ENCODE measurements at places on chromosomes 7 and 10.
A peak's percentile ranks its signal among the peaks of the same experiment; 100 is the strongest.

GRCh38 chr10:43225787-43226153 lies 41.1 kb downstream of the RASGEF1A start:
- no peak for DNase-seq

- DNase-seq = peak; percentile 57
These were observed 512 bp upstream of the VIM start for GRCh38 chr10:17227367-17228090.

- DNase-seq = peak; percentile 97
These were observed 83.3 kb upstream of the MKLN1 start for GRCh38 chr7:131244259-131244852.

DNA sequence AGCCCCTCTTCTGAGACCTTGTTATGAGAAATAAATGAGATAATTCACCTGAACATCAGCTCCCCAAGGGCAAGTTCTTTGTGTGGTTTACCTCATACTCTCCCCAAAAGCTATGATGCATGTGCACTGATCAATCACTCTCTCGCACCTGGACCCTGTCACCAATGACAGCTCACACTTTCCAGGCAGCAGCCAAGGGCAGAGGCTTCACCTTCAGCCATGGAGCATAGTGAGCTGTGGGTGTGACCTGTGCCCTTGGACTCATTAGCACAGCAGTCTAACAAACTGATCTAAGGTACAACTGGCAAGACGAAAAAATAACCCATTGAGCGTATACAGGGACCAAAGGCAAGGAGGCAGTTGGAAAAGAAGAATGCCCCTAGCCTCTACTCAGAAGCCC lies 17.0 kb downstream of the PDE1C start:
- no peak for DNase-seq

- no peak for DNase-seq
These were observed 31.2 kb downstream of the LANCL2 start for GRCh38 chr7:55396233-55396785.

DNA sequence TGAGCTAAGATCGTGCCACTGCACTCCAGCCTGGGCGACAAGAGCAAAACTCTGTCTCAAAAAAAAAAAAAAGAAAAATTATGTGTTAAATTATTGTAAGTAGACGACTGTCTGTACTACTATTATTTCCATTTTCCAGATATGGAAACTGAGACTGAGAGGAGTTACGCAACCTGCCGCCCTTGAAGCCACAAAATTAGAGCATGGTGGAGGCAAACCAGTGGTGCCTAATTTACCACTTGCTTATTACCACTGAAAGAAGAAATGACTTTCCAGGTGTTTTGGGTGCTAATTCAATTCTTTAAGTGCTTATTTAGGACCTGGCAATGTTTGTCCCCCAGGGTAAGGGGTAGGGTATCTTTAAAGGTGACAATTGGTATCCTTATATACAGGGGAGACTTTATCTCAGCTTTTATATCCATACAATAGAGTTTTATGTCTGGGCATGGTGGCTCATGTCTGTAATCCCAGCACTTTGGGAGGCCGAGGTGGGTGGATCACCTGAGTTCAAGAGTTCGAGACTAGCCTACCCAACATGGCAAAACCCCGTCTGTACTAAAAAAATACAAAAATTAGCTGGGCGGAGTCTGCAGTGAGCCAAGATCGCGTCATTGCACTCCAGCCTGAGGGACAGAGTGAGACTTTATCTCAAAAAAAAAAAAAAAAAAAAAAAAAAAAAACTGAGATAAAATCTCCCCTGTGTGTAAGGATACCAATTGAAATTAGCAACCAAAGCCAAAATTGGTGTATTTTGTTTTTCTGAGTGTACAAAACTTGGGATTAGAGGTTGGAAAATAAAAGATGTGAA lies 16.6 kb upstream of the CAMK1D start:
- no peak for DNase-seq

GRCh38 chr10:70433581-70434280 lies 7.8 kb downstream of the NODAL start:
- peak; percentile 70 for DNase-seq

DNA sequence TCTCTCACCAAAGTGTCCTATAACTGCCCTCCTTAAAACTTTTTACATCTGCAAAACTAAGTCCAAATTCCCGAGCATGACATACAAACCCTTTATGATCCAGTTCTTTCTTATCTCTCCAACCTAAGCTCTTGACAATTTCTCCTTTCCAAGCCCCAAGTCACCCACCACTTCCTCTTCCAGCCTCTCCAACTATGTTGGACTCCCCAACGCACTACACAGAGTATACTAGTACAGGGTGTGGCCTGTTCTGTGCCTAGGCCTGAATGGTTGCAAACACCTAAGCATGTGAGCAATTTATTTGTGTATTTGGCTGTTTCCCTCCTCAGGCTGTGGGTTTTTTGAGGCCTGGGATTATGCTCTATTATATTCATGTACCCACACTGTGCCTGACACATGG lies 101.2 kb upstream of the APBB1IP start:
- DNase-seq = no peak

GRCh38 chr7:15602236-15602635 lies 40.4 kb upstream of the AGMO start:
- no peak for DNase-seq

GRCh38 chr10:97169063-97169462 lies 16.7 kb downstream of the SLIT1 start:
- DNase-seq = no peak

DNA sequence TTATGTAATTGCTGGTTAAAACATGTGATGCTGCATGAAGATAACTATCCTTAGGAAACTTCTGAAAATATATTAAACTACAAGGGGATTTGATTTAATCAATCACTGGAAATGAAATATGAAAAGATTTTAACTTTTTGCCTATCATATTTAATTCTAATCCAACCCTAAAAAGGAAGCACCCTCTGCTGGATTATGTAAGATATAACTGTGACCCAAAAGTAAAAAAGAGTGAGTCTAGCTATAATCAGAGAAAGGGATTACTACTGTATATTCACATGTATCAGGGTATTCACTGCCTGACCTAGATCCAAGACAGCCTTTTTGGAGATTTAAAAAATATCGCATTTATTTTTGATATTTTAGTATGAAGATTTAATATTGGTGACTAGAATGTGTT lies 295.5 kb downstream of the MDFIC start:
- peak; percentile 16 for DNase-seq

- DNase-seq = no peak
These were observed 30.8 kb upstream of the NKX6-2 start for GRCh38 chr10:132816718-132817117.

GRCh38 chr10:107540981-107541380 lies 376.5 kb upstream of the SORCS1 start:
- DNase-seq = no peak

DNA sequence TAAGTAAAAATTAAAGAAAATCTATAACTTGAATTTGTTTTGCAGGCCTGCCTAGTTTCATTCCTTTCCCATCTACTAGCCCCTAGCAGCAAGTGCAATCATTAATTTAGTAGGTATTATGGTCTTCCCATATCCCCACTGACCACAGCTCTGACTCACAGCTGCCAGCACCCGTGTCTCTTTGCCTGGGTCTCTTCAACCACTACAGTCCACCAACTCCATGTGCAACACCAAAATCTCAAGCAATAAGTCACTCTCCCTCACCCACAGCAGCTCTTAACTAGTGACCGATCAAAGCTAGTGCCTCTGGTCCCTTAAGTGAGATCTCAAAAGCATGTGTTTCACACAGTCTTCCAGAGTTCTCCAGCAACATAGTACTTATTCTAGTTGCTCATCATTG lies 26.0 kb upstream of the THSD7A start:
- no peak for DNase-seq

DNA sequence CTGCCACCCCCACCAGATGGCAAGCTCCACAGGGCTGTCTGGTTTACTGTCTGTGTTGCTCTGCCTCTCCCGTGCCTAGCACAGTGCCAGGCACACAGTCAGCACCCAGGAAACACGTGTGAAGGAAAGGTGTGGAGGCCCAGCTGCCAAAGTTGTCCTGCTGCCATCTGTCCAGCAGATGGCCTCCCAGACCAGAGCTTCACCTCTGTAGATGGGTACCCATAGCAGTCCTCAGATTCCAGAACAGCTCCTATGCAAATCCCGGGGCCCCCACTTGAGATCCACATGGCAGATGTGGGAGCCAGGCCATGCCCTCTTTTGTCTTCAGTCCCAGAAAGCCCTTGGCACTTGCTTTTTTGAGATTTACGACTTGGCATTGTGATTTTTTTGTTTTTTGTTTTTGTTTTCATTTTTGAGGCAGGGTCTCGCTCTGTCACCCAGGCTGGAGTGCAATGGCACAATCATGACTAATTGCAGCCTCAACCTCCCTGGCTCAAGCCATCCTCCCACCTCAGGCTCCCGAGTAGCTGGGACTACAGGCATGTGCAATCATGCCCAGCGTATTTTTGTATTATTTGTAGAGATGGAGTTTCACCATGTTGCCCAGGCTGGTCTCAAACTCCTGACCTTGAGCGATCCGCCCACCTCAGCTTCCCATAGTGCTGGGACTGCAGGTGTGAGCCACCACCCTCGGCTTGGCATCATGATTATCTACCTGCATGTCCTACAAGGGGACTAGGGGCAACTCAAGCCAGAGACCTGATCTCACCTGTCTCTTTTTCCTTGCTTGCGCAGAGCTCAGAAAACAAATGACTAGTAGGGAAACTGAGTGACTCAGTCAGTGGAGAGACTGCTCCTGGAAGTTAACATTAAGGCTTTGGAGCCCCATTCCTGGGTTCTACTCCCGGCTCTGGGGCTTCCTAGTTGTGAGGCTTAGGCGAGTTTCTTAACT lies 16.9 kb upstream of the PALD1 start:
- peak; percentile 50 for DNase-seq

DNA sequence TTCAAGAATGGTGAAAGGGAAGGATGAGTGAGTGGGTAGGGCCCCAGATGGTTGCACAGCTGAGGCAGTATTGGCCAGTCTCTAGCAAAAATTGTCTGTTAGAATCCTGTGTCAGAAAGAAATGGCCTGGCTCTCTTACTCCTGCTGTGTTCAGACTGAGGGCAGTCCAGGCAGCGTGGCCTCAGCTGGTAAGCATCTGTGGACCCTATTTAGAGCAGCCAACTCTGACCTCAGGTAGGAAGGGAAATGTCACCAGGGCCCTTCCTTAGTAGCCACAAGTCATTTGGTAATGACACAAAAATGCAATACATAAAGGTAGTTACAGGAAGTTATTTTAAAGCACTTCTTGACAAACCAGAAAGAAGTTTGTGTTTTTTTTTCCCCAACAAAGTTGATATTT lies 1194.7 kb downstream of the CNTNAP2 start:
- DNase-seq = no peak

GRCh38 chr10:103192089-103192450 lies 1.0 kb downstream of the NT5C2 start:
- DNase-seq = peak; percentile 25

DNA sequence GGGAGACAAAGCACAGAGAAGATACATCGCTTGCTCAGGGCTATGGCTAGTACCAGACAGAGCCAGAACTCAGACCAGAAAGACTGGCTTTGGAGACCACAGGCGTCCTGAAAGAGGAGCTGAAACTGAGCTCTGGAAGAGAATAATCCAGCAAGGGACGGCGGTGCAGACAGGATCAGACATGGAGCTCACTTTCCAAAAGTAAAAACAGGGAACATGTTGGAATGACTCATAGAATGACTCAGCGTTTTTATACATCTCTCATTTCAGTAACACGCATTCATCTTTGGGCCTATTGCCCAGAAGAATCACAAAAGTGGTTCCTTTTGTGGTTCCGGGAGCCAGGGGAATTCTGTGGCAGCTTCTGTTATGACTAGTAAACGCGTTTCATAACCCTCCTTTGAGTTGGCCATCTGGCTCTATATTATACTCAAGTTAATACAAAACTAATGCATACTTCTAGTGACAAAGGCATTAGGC lies 37.2 kb downstream of the PLEKHS1 start:
- DNase-seq = peak; percentile 99

DNA sequence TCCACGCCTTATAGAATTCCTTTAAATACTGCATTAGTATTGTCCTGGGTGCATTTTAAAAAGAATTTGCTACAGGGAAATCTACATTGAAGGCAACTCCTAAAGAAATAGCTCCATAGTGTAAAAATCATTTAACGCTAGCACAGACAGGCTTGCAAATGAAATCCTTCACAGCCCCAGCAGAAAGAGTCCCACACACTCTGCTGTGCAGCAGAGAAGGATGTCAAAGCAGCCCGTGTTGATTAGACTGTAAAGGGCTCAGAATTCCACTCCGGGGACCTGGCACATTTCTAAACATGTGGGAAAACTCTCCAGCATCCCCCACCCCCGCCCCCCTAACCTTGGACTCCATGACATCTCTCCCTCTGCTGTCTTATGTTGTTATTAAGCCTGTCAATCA lies 176.8 kb downstream of the CALN1 start:
- DNase-seq = no peak

- peak; percentile 78 for DNase-seq
These were observed 23.5 kb downstream of the SGCE start for GRCh38 chr7:94632338-94633013.

GRCh38 chr10:5364890-5365338 lies at the start of gene UCN3:
Gene UCN3, plus strand, starts transcription at chr10:5364966. Its CDS starts 8,755 bp downstream, at chr10:5373721.
- DNase-seq = no peak

GRCh38 chr10:32205670-32206069 lies 141.3 kb downstream of the EPC1 start:
- no peak for DNase-seq

DNA sequence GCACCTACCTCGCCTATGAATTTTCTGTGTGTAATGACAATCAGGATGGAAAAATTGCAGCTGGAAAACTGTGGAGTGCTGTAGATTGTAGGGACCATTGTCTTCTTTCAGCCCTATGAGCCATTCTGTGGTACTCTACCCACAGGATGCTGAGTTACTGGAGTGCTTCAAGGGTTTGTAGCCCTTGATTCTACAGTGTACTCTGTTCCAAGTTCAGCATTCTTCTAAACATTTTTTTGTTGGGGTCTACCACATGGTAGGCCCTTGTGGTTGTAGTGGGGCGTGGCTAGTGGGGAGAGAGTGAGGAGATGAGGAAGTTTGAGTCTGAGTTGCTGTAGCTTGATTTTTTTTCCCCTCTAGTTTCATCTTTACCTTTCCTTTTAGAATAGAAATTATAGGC lies 33.5 kb downstream of the REEP3 start:
- DNase-seq = peak; percentile 93

DNA sequence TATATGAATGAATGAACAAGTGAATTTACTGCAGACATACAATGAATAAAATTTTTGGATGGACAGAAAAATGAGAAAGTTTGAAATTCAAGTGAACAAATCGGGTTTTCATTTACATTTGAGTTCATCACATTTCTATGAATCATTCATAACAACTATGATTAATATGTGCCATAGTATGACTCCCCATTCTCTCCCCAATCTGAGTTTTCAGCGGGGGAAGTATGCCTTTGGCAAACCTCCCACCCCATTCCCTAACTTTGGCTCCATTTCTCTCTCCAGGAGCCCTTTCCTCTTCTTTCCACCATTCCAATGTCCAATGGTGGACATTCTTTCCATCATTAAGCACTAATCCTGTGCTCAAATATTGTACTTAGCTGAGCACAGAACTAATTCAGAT lies 96.8 kb upstream of the LSM8 start:
- no peak for DNase-seq

Data from fibroblast of mammary gland (primary cell).